ENCODE measurements at places on chromosomes 7 and 10.

DNA sequence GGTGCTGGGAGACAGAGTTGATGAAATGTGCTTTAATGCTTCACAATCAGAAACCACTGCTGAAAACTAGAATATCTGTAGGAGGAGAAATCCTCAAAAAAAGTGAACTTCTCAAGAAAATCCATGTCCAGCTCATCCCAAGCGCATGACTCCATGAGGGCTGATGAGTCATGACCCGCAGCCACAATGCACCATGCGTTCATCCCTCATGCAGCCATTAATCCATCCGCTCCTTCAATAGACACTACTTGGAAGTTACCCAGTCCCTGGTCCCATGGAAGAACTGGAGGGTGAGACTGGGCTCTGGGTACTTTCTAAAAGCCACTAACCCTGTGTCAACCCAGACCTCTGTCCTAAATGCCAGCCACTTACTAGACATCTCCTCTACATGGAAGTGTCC is 24.4 kb downstream of the TMEM273 start:
- no peak for DNase-seq

DNA sequence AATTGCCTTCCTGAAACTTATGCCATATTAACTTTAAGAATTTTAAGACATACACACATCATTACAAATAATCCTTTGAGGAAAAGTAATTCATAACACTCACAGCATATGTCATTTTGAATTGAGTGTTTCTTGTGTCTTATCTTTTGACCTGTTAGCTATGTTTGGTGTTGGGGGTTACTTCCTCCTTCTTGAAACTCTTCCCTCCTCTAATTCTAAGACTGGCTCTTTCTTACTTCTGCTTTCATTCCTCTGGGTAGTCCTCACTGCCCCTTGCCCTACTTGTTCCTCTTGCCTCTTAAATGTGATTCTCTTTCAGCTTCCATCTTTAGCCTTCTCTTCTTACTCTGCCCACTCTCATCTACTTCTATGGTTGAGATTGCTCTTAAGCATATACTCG is 28.3 kb upstream of the PIP4K2A start:
- DNase-seq, result no peak

DNA sequence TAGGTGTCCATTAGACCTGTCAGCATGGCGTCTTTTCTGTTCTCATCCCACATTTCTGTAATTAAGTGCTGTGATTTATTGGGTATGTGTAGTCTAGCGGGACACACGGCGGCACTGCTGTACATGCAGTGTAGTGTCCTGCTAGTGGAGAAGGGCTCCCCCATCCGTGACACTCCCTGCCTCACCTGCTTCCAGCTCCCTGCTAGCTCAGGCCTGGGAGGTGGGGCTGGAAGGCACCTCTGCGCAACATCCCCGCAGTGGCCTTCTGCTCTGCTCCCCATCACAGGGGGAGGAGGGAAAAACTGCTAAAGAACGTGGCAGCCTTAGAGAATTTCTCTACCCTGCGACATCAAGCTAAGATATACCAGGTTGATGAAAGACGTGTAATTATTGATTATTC is 19.5 kb downstream of the SEPHS1 start:
- DNase-seq, result no peak

DNA sequence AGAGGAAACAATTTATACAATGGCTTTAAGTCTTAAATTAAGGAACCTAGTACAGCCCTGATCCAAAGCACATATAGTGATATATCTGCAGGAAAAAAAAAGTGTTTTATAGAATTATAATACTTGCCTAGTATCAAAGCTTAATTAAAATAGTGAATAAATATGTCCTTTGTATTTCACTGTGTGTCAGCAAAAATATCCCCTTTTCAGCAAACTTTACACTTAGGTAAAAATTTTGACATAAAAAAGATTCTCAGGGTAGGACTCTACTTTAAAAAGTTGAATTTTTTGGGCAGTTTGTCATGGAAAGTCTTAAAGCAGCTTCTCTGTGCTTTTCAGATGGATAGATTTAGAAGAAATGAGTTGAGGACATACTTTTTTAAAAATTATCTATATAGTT is 12.7 kb upstream of the NEBL start:
- no peak for DNase-seq
